ENCODE measurements at places on chromosomes 6 and 20. TPM values are rescaled to one million over a fixed set of nuclear protein-coding genes. Genes with fewer than 3 reads are reported as not detected.

CCN6 gene
- total RNA-seq, result 0.99 TPM

- no peak for DNase-seq
Observed at GRCh38 chr6:2751871-2752270, 1.1 kb upstream of the MYLK4 start.

DNA sequence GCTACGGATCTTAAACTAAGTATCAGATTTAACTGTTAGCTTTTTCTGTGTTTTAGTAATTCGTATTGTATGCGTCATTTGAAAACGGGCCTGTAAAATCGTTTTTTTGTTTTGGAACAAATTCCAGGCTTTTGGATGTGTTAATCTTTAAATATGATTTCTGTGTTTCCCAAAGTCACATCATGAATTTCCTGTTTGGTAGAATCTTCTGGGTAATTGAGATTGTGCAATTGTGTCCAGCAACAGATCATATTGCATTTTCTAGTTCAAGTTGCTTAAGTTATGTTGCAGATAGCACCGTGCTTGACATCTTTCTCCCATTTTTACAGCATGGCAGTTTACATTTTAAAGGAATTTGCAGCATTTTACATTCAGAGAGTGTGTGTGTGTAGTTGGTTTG, 1.9 kb downstream of the MAPK14 start:
- no peak for DNase-seq

GRCh38 chr6:141421378-141421777, 711.3 kb upstream of the GJE1 start:
- DNase-seq, result no peak

GRCh38 chr6:166031275-166031674, 136.4 kb downstream of the TBXT start:
- DNase-seq, result no peak

DNA sequence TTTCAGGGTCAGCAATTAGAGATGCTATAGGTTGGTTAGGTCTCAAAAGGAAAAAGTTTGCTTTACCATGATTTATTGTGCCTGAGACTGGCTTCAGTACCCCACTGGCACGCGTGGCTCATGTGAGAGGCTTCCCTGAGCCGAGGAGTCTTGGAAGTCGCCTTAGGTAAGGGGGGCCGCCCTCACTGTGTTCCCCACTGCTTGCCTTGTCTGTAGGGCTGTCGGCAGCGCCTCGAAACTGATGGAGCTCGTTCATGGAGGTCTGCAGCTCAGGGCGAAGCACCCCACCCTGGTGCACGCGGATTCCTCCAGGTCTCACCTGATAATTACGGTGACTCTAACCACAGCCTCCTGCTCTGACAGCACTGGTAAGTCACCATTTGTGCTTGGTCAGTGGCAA, 39.2 kb downstream of the FRMD1 start:
- DNase-seq, result no peak

DNA sequence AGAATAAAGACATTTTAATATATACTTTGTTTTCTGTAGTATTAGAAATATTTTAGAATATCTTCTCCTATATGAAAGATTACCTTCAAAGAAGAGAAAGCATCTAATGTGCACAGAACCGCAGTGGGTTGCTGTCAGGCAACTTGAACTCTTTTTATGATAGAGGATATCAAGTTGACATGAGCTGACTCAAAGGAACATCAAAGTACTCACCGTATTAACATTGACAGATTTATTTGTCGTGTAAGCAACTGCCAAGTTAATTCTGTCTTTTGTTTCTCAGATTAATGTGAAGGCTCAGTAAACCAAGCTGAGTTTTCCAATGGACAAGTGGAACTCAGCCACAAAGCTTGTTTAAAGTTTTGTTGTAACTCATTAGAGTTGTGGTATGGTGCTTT, 2.2 kb upstream of the GINM1 start:
- DNase-seq, result no peak

- no peak for DNase-seq
Observed at GRCh38 chr6:84151669-84152068, 75.8 kb downstream of the CEP162 start.

- no peak for DNase-seq
Observed at GRCh38 chr20:20435453-20435852, 67.5 kb downstream of the INSM1 start.
